ENCODE measurements at places on chromosomes 7 and 10. TPM values are rescaled to one million over a fixed set of nuclear protein-coding genes. Genes with fewer than 3 reads are reported as not detected.

DNA sequence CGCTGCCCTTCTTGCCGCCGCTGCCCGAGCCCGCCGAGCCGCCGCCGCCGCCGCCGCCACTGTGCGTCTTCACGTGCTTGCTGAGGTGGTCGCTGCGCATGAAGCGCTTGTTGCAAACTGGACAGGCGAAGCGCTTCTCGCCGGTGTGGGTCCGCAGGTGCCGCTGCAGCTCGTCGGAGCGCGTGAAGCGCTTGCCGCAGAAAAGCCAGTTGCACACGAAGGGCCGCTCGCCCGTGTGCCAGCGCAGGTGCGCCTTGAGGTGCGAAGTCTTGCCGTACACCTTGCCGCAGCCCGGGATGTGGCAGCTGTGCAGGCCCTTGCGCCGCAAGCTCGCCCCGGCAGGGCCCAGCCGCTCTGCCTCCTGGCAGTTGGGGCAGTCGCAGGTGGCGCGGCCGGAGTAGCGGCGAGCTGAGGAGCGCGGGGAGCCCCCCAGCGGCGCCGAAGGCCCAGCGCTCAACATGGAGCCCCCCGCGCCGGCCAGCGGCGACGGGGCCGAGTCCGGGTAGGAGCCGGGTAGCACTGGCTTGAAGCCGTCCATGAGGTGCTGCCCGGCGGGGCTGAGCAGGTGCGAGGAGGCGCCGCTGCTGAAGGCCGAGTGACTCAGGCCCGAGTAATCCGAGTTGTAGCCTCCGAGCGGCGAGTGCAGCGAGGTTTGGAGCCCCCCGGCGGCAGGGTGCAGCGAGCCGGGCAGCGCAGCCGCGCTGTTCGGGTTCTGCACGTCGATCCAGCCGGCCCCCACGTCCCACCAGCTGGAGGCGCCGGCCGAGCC is 2.1 kb downstream of the SP8 start:
- H3K4me3 ChIP-seq: no peak overlapping the region
- no peak for DNase-seq
- H3K36me3 ChIP-seq: no peaks in the 10 kb centered on the region
- H3K27me3 ChIP-seq: no peaks in the 10 kb centered on the region
- no peaks in the 10 kb centered on the region for H3K4me1 ChIP-seq
- no peak overlapping the region for H3K27ac ChIP-seq

- no peaks in the 10 kb centered on the region for H3K4me1 ChIP-seq
- no peak overlapping the region for H3K27ac ChIP-seq
- H3K36me3 ChIP-seq: no peaks in the 10 kb centered on the region
- no peaks in the 10 kb centered on the region for H3K27me3 ChIP-seq
- no peak for DNase-seq
These were observed 43.2 kb downstream of the VAX1 start for GRCh38 chr10:117094856-117095255.

GRCh38 chr7:85734823-85735222 is 548.0 kb upstream of the SEMA3D start:
- no peaks in the 10 kb centered on the region for H3K27me3 ChIP-seq
- H3K36me3 ChIP-seq: no peaks in the 10 kb centered on the region
- DNase-seq: no peak
- no peak overlapping the region for H3K4me3 ChIP-seq

DNA sequence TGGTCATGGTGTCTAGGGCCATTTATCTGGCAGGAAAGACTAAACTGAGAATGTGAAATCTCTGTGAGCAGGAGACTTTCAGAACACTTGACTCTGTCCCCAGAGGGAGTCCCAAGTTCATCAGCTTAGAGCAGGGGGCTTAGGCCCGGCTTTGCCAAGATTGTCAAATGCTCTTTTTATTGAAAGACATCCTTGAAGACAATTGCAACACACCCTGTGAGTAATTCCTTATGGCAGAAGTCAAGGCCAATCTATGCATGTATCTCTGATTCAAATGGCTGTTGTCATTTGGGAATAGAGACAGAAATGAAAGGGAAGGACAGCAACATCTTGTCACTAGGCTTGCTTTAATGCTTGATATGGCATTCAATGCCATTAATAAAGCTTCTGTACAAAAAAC is 33.7 kb downstream of the BAMBI start:
- H3K27me3 ChIP-seq: no peaks in the 10 kb centered on the region
- no peak for DNase-seq
- no peak overlapping the region for H3K4me3 ChIP-seq

DNA sequence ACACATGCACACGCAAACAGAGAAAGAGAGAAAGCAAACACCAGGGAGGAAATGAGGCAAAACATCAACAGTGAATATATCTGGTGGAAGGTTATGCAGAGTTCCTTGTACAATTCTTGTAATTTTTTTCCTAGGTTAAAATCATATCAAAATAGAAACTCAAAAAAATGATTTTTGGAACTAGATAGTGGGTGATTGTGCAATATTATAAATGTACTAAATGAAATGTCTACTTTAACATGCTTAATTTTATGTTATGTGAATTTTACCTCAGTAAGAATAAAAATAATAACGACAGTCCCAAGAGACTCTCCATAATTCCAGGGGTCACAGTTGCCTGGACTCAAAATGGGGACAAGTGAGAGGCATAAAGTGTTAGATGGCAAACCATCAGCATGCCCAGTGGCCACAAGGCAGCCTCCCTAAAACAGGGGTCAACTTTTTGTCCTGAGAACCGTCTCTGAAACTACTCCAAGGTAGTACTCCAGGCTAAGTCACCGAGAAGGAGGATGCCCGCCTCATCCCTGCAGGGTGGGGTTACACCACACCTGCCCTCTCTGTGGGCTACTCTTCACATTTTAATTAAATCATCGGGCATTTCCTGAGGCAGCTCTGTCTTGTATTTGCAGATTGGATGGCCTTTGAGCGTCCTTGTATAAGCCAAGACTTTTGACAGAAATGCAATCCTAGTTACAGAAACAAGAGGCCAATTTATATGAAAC is 267.7 kb downstream of the ELMO1 start:
- no peak overlapping the region for H3K27ac ChIP-seq
- no peaks in the 10 kb centered on the region for H3K36me3 ChIP-seq
- H3K27me3 ChIP-seq: no peaks in the 10 kb centered on the region
- peaks cover 25% of the 10 kb centered on the region for H3K4me1 ChIP-seq

- H3K27ac ChIP-seq: no peak overlapping the region
- H3K4me1 ChIP-seq: no peaks in the 10 kb centered on the region
- DNase-seq: no peak
- no peaks in the 10 kb centered on the region for H3K36me3 ChIP-seq
- H3K4me3 ChIP-seq: no peak overlapping the region
These were observed 260.6 kb downstream of the CCSER2 start for GRCh38 chr10:84588971-84589370.

- no peak overlapping the region for H3K27ac ChIP-seq
- no peak for DNase-seq
- no peaks in the 10 kb centered on the region for H3K27me3 ChIP-seq
- no peaks in the 10 kb centered on the region for H3K4me1 ChIP-seq
- H3K36me3 ChIP-seq: no peaks in the 10 kb centered on the region
These were observed 465.9 kb upstream of the CELF2 start for GRCh38 chr10:10551596-10552301.

Gene MET
- total RNA-seq: 158 TPM
